ENCODE measurements at places on chromosomes 13 and 19. TPM values are rescaled to one million over a fixed set of nuclear protein-coding genes. Genes with fewer than 3 reads are reported as not detected.

NALCN gene
- 24.1 TPM for polyA plus RNA-seq

KIR3DL3 gene
- polyA plus RNA-seq = not detected

RNF17 gene
- not detected for polyA plus RNA-seq

LRRC63 gene
- polyA plus RNA-seq = not detected

KCNRG gene
- 6.7 TPM for polyA plus RNA-seq

SHC2 gene
- 81.2 TPM for polyA plus RNA-seq
